Muscle of back (tissue), 13 donors: ENCODE measurements at places on chromosomes 13 and 19.

GRCh38 chr13:45482571-45483173 lies 17.9 kb downstream of the COG3 start:
- DNase-seq = no peak

DNA sequence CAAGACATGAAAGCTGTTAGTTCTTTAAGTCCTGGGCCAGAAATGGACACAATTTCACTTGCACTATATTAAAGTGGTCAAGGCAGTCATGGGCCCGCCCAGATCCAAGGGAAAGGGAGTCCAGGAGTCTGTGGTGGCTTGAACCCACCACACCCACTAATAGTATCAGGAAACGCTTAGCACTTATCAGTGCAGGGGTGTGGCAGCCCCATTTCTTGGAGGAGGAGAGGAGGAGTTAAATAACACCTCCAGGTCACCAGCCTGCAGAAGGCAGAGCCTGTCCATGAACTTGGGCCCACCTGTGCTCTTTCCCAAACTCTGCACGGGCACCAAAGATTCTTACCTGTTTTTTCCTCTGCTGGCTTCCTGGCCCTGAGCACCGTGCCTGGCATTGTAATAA lies 5.4 kb upstream of the NTN5 start:
- no peak for DNase-seq

DNA sequence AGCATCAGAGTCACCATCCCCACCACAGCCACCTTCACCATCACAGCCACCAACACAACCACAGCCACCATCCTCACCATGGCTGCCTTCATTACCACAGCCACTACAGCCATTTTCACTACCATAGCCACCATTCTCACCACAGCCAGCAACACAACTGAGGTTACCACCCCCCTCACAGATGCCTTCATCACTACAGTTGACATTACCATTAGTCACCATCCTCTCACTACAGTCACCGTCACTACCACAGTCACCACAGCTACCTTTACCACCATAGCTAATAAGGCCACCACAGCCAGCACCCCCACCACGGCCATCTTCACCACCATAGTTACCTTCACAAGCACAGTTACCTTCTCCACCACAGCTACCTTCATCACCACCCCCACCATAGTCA lies 269.6 kb downstream of the DNAJC15 start:
- DNase-seq = no peak

- no peak for DNase-seq
Measured at GRCh38 chr13:105436943-105437342, 1098.5 kb downstream of the EFNB2 start.

DNA sequence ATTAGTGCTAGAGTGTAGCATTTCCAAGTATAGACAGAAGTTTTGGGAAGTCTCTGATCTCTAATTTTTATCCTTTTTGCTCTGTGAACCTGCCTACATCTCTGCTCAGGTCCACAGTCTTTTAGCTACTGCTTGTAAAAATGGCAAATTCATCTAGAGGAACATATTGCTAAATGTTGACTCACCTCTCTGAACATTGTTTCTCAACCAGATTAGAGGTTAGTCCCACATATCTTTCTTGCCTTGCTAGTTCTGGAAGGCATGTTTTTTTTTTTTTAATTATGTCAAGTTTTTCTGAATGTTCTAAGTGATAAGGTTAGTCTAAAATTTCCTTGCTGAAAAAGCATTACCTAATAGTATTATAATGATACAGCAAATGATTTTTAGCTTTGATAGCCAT lies 2889.6 kb upstream of the PCDH20 start:
- no peak for DNase-seq

- no peak for DNase-seq
Measured at GRCh38 chr13:109281903-109282635, 504.3 kb downstream of the IRS2 start.

DNA sequence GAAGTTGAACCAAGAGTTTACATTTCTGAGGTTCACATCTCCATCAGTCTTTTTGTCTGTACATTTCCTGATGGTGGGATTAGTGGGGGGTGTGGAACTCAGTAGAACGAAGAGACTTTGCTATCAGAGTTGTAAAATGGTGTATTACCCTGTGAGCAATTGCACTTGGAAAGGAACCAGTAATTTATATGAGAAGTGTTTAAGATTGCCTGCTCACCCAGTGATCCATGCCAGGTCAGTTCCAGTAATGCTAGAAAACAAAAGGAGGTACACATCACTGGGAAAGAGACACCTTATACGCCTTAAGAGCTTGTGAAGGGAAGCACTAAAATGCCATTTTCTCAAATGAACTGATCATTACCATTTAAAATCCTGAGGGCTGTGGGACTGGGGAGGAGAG lies 7.5 kb upstream of the DACH1 start:
- no peak for DNase-seq

DNA sequence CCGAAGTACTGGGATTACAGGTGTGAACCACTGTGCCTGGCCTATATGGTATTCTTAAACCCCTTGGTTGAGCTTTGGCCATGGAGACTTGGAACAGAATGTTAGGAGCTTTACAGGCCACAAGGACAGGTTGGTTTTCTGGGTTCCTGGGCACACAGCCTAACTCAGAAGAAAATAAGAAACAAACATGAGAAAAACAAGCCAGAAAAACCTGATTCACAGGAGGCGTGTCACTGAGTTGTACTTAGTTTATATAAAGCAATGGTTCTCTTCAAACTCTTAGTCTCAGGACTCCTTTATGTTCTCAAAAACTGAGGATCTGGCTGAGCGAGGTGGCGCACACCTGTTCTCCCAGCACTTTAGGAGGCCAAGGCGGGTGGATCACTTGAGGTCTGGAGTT lies 125.1 kb upstream of the SPATA13 start:
- no peak for DNase-seq

DNA sequence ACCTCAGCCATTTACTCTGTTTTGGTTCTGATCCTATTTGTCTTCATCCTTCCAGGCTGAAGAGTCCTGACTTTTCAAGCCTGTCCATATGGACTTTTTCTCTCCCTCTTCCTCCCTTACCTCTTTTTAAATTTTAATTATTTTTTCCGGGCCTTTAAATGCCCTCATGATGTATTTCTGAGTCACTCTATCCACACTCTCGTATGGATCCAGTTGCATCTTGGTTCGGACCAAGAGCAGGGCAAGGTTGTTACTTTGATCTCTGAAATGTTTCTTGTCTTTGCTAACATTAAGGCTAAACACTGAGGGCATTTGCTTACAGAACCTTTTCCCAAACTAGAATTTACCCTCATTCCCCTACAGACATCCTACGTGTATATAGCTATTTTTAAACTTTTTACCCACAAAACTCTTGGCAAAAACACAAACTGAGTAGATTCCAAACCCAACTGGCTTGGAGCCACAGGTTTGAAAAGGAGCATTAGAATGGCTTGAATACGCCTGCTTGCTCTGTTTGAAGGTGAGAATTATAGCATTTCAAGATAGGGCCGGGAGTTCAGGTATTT lies 47.4 kb upstream of the SERPINE3 start:
- no peak for DNase-seq

DNA sequence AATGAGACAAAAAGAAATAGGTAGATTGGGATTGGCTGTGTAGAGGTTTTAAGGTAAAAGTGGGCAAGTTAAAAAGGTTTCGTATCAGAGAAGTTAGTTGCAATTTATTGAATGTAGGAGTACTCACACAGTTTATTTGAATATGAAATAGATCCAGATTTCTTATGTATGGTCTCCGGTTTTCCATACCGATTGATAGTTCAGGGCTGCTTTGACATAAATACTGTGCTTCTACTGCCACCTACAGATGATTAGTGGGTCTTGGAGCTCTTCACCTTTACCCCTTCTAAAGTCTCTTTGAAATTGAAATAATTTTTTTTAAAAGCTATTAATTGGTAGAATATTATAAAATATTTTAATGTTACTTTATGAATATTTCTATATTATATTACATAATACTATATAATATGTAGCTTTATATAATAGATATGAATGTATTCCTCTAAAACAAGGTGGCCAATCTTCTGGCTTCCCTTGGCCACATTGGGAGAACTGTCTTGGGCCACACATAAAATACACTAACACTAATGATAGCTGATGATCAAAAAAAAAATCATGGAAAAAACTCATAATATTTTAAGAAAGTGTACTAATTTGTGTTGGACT lies 7.7 kb upstream of the GPR18 start:
- DNase-seq = no peak

DNA sequence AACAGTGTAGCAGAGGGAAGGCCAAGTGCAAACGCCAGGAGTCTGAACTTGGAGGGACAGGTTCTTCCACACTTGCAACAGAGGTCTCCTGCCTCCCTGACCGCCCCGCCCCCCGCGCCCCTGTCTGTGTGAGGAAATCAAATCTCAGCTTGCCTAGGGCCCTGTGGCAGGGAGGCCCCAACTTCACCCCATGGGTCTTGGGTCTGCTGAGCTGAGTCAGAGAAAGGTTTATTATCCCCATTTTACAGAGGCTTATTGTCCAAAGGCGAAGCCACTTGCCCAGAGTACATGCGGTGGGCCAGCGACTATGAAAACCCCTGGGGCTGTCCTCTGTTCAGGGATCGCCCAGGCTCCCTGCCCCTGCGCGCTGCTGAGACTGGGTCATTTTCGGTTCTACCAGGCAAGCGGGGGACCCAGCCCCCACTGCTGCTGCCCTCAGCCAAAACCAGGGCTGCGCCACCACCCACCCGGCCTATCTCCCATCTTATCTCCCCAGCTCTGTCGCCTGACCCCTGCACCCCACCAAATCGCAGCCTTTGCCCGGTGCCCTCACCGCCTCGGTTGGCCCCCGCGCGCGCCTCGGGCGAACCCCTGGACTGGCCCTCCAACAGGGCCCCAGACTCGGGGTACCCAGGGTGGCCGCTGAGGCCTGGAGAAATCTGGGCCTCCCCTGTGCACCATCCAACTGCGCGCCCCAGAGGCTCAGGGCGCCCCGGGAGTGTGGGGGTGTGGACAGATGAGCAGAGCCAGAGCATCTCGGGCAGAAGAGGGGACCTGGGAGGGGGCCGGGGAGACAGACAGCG lies 850 bp upstream of the CERS4 start:
- no peak for DNase-seq

DNA sequence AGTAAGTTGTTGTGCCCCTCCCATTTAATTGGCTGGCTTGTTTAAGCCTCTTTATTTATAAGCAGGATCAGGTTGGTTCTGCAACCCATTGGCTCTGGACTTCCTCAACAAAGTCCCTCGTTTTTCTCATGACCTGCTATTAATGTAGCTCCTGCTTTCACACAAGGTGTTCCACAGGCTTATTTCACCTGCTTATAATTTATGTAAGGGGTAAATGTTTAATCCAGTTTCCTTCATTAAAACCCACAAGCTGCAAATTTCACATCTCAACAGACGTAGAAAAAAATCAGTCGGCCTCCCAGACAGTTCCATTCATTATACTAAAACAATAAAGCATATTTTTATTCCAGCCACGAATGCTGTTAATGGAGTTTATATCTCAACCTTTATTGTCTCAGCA lies 86.1 kb downstream of the TBC1D4 start:
- no peak for DNase-seq

GRCh38 chr19:4521170-4521887 lies 3.0 kb upstream of the PLIN4 start:
- no peak for DNase-seq

DNA sequence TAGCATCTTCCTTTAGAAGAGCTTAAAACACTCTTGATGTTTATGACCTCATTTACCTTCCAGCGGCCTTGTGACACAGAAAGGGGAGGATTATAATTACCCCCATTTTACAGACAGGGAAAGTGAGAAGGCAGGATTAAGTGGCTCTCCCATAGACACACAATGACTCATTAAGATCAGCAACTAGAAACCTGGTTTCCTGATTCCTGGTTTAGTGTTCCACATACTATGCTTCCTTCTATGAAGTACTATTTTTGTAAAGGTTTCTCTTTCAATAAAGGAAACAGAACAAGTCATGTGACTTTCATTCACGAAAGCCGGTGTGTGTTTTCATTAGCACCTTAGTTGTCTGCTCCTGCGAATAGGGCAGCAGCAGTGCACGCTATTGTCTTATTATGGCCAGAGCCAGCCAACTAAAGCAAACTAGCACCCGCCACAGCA lies 8.3 kb downstream of the IRS2 start:
- no peak for DNase-seq

DNA sequence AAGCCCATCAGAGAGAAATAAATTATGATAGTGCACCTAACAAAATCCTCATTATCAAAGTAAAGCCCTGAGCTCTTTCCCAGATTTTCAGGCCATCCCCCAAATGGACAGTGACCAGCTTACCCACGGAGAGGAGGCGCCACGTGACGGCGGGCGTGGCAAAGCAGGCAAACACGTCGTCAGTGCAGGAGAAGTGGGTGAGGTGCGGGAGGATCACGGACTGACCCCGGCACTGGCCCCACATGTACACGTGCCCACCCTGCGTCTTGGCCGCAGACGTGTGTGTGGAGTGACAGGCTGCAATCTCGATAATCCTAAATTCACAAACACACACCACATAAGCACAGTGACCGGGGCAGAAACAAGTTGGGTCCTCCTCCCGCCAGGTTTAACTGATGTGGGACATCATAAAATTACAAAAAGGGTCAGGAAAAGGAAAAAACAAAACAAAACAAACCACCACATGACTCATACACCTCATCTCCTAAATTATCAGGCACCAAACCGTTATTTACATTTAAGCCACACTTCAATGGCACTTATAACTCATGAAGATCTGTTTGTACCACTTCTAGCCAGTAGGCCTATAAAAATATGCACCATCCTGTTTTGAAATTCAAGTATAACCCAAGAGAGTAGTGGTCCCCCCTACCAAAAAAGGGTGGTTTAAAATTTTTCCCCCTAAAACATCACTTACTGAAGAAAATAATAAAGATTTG lies 30.1 kb downstream of the RCBTB2 start:
- DNase-seq = no peak

GRCh38 chr19:46340051-46340659 lies 6.7 kb upstream of the PPP5C start:
- DNase-seq = no peak

DNA sequence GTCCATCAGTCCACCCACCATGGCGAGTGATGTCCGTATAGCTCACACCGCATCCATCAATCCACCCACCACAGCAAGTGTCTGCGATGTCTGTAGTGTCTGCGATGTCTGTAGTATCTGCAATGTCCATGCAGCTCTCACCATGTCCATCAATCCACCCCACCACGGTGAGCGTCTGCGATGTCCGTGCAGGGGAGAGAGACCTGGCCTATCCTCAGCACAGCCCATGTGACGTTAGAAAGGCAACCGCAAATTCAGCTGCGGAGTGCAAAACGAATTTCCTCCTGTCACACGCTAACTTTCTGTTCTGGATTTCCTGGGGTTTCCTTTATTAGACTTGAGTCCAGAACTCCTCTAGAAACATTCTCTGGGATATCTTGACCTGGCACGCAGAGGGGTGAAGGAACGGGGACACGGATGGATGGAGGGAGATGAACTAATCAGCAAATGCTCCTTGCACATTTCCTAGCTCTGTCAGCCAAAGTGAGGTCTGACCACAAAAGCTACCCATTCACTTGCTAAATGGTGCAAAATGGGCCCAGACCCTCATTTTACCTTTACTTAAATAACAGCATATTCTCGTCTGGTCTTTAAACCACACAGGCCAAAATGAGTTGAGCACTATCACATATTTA lies 18.3 kb downstream of the RASA3 start:
- no peak for DNase-seq

GRCh38 chr13:113187883-113188665 lies 20.4 kb downstream of the PCID2 start:
- no peak for DNase-seq
